Daoy (cell line): ENCODE measurements at places on chromosomes 12 and 14. TPM values are rescaled to one million over a fixed set of nuclear protein-coding genes. Genes with fewer than 3 reads are reported as not detected.
A peak's percentile ranks its signal among the peaks of the same experiment; 100 is the strongest.

DNA sequence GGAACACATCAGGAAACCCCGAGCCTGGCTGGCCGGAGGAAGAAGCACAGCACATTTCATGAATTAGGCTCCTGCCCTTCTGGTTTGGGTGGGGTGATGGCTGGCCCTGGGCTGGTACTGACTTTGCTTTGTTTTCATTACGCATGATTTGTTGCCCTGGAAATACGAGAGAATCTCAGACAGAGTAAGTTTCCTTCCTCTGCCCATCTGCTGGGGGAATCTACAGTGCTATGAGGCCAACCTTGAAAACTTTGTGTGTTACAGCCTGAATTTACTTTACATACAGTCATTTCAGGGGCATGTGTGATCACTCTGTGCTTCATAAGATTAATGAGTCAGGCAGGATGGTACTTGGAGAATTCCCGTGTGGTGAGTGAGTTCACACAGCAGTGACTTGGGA is 20.5 kb upstream of the SLC5A8 start:
- peak; percentile 78 for DNase-seq

DNA sequence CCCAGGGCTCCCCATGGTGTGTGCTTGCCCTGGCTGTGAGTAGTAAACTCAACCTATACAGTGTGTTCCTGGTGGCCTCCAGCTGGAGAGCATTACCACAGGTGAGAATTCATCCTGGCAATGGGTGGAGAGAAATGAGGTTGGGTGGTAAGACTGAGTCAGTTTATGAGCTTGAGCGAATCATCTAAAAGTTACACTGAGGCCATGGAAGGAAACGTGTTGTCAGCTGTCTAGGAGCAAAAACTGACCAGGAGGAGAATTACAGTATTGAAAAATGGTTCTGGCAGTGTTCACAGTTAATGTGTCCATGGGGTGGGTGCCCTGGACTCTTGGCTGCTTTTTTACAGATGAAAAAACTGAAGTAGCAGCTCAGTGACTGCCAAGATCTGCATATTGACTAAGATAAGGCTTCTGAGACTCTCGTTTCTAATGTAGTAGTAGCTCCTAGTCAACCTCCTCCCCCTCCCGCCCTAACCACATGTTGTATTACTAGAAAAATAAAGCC is 202.0 kb upstream of the AMIGO2 start:
- peak; percentile 65 for DNase-seq

- DNase-seq = no peak
Observed at GRCh38 chr12:104485651-104486362, 29.1 kb downstream of the CHST11 start.

DNA sequence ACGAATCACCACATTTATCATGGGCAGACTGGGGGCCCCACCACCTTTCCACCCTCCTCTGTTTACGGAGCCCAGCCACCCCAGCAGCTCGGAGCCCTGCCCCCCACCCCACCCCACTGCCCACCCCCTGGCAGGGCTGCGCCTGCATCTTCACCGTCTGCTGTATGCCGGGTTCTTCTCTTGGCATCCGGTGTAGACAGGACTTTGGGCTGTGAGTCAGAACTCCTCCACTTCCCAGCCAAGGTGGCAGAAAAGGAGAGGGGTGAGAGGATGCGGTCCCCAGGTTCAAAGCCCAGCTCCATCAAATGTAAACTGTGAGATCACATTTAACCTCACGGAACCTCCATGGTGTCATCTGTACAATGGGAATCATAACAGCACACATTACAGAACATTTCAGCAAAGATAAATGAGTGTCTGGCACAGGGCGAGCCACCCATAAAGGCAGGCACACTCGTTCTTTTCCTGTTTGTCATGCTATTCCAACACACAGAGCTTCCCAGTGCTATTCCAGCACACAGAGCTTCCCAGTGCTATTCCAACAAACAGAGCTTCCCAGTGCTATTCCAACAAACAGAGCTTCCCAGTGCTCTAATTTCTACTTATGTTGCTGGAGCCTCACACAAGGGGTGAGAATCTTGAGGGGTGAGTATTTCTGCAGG is 292.7 kb upstream of the RTL1 start:
- no peak for DNase-seq

DNA sequence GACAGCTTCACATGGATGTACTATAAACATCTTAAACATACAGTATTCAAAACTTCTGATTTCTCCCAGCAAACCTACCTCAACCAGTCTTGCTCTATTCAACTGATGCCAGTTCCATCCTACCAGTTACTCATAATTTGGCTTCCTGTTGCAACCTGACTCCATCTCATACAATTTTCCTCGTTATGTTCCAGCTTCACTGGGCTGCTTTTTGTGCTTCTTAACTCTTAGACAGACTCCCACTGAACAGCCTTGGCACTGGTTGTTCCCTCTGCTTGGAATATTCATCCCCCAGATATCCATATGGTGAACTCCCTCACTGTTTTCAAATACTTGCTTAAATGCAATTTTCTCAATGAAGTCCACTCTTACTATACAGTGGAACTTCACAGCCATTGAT is 249.2 kb downstream of the AEBP2 start:
- no peak for DNase-seq

- no peak for DNase-seq
Observed at GRCh38 chr14:99078426-99078825, 193.6 kb downstream of the BCL11B start.

GRCh38 chr14:99936738-99937474 is 128.3 kb upstream of the EVL start:
- DNase-seq = no peak

GRCh38 chr12:101823891-101824290 is 6.9 kb downstream of the GNPTAB start:
- peak; percentile 29 for DNase-seq

GRCh38 chr12:114684870-114685273 is 897 bp upstream of the TBX3 start:
- no peak for DNase-seq

DNA sequence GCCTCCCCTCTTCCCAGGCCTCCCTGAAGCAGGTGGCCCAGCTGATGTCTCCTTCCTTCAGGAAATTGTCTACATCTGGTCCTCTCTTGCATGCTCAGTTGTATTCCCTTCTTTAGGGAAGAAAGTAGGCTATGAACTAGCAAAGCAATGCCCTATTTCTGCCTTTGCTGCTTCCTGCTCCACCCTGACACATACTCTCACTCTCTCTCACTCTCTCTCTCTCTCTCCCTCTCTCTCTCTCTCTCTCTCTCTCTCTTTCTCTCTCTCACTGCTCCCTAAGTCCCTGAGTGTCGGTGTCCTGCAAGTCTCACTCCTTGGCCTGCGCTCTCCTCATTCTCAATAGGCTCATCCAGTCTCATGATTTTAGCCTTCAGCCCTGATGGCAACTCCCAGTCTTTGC is 19.4 kb upstream of the PARP11 start:
- DNase-seq = no peak

DNA sequence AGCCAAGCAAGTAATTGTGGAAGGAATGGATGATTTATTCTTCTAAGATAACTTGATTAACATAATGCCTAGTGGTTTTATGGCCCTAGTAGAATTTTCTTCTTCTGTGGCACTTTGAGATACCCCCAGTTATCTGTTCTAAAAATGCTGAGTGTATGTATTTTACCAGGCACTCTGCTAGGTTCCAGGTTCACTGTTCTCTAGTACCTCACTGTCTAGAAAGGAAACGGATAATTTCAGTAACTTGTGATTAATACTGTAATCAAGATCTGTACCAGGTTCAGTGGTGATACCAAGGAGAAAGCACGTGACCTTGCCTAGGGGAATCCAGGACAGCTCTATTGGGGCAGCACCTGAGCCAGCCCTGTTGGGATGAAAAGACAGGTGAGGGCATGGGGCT is 8.0 kb downstream of the ANO6 start:
- no peak for DNase-seq

GRCh38 chr14:57657487-57657886 is 163.8 kb upstream of the CCDC198 start:
- DNase-seq = peak; percentile 56

DNA sequence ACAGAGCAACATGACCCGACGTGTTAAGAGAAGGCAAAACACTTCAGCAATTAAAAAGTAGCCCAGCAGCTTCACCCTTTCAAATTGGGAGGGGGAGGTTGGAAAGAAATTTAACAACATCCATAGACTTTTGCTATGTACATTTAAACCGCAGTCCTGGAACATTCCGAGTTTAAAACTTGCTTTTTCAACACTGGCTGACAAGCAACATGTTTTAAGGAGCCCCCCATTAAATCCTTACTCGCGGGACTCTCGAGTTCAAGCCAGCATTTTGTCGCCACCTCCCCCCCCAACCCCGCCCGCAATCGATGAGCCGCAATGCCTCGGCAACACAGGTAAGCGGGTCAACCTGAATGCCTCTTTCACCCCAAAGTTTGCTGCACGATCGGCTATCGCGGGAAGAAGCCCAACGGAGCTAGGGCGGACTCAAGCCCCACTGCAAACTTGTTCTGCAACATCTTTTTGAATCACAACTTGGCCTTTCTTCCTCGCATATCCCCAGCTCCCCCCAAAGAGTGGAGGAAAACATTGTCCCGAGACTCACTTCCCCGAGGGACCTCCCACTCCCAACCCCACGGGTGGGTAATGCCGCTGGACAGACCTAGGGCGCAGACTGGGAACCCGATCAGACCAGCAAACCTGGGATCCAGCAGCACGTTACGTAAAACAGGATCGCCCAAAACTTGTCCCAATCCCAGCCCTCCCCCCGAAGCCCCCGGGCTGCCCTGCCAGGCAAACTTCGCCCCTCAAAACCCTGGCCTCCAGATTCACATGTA is 777 bp downstream of the ZFP36L1 start:
- peak; percentile 35 for DNase-seq

GRCh38 chr14:78848234-78848820 is 678.2 kb downstream of the NRXN3 start:
- peak; percentile 30 for DNase-seq

DNA sequence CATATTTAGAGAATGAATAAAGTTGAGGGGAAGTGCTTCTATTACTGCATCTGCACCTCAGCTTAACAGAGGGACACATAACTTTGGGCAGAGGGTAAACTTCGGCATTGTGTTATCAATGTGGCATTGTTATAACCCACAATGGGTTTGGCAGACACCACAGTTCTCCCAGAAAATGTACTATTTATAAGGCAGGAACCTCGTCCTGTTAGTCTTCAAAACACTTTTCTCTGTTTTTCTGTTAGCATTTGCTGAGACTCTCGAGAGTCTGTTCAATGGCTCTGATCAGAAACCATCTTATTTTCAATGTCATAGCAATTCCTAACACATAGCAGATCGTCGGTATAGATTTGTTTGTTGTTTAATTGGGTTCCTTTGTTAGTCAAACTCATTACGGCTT is 13.9 kb downstream of the PPP1R36 start:
- DNase-seq = no peak

DNA sequence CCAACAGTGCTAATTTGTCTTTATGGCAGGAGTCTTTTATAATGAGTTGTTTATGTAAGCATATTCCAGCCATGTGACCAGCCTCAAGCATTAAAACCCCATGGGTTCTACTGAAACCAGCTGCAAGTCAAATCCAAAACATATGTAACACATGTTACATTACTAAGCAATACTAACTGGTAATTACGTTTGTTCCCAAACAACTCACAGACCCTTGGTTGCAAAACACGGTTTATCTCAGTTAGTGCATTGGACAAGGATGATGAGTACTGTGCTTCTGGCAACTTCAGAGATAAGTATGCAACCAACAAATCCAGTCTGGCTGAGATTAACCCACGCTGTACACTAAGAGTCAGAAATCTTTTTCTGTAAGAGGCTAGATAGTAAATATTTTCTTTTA is 110.1 kb upstream of the FAR2 start:
- no peak for DNase-seq

DNA sequence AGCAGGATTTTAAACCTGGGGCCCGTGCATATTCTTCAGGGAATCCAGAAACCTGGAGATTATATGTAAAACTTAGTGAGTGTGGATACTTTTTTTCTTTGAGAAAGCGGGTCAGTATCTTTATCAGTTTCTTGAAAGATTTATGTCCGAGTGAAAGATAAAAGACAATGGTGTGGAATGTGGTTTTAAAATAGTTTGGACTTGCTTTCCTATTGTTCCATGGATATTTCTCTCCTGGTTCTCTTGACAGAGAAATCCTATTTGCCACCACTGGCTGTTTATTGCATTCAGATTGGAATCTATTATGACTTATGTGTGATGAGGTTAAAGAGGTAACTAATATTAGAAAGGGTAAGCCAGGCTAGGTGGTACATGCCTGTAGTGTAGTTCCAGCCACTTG is 27.4 kb downstream of the KTN1 start:
- DNase-seq = no peak

- peak; percentile 79 for DNase-seq
Observed at GRCh38 chr14:22838631-22839041, 2.3 kb downstream of the MMP14 start.

DNA sequence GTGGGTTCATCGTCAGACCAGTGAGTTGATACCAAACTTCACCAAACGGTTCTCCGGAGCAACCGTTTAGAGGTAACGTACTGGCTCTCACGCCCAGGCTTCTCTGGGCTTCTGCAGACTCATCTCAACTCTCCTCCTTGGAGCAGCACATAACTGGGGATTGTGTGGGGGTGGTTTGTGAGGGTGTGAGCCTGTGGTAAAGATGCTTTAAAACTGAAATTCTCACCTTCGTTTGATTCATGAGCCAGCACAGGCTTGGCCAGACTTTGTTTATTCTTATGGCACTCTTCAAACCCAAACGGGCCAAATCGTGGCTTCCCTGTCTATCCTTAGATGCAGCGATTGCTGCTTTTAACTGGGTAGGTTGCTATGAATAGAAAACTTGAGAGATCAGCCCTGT is 121.3 kb downstream of the SAMD4A start:
- no peak for DNase-seq

GRCh38 chr12:98885778-98886177 is 240.7 kb downstream of the APAF1 start:
- DNase-seq = no peak

DNA sequence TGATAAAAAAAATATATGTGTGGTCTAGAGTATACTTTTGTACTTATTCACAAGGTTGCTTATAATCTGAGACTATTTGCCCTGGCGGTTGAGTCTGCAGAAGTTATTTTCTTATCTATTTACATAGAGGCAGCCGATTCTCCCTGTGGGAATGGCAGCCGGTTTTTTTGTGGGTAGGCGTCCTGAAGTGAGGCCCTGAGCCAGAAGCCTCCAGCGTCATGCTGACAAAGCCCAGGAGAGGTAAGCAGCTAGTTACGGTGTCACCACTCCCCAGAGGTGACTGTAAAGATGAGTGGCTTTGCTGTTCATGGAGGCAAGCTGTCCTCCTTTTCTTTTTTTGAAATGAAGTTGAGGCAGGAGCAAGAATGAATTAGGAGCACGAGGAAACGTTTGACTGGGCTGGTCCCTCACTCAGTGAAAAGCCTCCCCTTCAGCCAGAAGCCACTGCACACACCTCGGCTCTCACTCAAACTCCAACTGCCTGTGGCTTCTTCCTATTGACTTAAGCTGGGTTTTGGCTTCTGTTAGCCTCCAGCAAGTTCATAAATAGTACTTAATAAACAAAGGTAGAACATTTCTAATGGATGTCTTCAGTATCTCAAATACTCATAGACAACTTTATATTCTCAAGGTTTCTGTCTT is 21.5 kb downstream of the PAX9 start:
- DNase-seq = peak; percentile 72

FGF6 gene
- not detected in 2 replicates for total RNA-seq

COL2A1 gene
- total RNA-seq = 0.30 and 1.1 TPM in 2 replicates

CISTR gene
- not detected in 2 replicates for total RNA-seq

EPYC gene
- not detected in 2 replicates for total RNA-seq

EXOC3L4 gene
- 0.97 TPM in 1 of 2 replicates, not detected in the other for total RNA-seq

NELL2 gene
- total RNA-seq = 19.9 and 28.0 TPM in 2 replicates

RPS29 gene
- total RNA-seq = 2,692 and 3,604 TPM in 2 replicates

ACSM4 gene
- not detected in 2 replicates for total RNA-seq

CLEC2A gene
- not detected in 2 replicates for total RNA-seq

PLXNC1 gene
- 2.1 and 4.0 TPM in 2 replicates for total RNA-seq

GYS2 gene
- total RNA-seq = not detected in 2 replicates

MYH7 gene
- not detected in 2 replicates for total RNA-seq

AP1G2 gene
- 10.2 and 47.7 TPM in 2 replicates for total RNA-seq

KITLG gene
- 22.6 and 24.1 TPM in 2 replicates for total RNA-seq

ACVR1B gene
- total RNA-seq = 6.3 and 11.5 TPM in 2 replicates

SLCO1C1 gene
- total RNA-seq = not detected in 2 replicates
